ENCODE measurements at places on chromosomes 16 and 17. TPM values are rescaled to one million over a fixed set of nuclear protein-coding genes. Genes with fewer than 3 reads are reported as not detected.
A peak's percentile ranks its signal among the peaks of the same experiment; 100 is the strongest.

The EXOC3L1 gene
- polyA plus RNA-seq = not detected

DNA sequence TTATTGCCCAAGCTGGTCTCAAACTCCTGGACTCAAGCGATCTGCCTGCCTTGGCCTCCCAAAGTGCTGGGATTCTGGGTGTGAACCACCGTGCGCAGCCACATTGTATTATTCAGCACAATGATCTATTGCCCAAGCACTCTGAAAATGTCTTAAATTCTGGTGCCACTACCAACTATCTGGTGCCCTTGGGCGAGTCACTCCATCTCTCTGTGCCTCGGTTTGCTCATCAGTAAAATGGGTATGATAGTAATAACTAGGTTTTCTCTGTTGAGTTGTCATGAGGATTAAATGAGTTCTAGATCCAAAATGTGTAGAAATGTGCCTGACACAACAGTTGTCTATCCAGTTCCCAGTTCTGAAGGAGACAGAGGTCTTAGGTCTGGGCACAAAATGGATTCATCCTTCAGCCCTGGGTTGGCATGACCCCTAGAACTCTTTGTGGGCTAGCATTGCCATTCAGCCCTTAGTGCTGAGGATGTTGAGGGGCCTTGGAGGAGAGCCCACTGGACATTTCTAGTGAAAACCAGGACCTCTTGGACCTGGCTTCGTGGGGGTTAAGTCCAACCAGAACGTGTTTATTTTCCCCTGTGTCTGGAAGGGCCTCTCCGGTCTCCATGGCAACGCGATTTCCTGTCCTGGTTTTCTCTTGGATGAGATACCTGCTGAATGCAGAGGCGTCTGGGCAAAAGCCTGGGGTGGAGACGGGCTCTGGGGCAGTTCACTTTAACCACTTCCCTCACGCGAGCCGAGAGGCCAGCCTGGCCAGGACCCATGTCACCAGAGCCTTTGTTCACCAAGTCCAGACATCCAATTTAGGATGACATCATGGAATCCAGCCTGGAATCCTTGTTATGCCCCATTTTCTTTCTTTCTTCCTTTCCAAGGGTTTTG is 43.7 kb upstream of the TNRC6A start:
- no peak for DNase-seq

DNA sequence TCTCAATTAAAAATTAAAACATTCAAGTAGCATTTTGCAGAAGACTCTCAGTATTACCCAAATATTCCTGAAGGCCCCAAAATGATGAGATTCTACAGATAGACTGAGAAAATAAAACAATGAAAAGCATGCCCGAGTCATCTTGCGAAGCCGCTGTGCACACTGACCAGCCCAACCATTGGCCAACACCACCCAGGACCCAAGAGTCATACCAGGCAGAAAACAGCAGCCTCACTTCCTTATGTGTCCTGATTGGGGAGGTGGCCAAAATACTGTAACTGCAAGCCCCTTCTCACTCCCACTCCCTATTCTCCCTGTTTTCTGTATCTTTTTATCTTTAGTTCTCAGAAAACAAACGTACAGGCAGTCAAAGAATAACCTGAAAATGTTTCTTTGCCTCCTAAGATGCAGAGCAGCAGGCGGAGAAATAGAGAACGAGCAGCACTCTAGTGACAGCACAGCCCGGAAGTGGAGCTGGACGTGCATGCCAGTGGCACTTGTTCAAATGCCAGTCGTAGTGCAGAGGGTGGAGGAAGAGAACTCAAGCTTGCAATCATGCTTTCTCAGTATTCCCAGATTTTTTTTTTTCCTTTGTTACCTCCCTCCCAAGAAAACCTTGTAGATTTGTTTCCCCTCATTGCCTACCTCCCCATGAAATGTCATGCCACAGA is 182.3 kb upstream of the SOX9 start:
- no peak for DNase-seq

DNA sequence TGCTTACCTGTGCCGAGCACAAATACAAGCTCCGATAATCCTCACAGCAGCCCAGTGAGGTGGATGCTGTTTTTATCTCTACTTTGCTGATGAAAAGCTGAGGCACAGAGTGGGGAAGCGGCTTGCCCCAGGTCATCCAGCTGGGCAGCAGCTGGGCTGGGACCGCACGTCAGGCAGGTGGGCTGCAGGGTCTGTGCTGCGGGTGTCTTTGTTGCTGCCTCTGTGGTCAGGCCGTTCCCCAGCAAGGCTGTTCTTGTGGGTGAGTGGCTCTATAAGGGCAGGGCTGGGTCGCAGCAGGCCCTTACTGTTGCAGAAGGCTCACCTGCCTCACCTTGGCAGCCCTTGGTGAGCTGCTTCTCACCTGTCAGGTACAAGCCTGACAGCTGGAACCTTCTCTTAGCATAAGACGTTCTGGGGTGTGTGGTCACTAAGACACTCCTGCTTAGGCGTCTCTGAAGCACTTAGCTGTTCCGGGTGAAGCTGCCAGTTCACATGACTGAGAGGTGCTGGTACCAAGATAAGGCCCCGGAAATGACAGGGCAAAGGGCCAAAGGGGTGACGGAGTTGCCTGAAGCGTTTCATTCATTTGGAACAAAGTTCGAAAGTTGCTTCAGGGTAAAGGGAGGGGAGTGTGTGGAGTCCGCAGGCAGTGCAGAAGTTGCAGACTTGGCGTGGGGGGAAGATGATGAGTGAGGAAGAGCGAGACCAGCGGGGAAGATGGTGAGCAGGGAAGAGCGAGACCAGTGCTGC is 17.4 kb downstream of the IRF8 start:
- no peak for DNase-seq

DNA sequence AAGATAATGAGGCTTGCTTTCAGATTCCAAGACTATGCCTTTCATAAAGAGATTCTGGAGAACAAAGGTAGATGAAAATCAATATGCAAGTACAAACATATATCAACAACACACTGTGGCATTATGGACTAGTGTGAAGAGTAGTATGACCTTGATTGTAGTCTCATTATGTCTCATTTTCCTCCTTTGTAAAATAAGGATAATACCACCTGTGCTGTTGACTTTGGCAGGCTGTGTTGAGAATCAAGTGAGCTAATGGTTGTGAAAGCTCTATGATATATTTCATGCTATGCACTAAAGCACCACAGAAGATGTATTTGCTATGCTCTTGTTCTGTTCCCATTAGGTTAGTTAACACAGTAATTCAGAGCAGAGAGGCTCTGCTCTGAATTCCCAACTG is 78.5 kb upstream of the NACA2 start:
- no peak for DNase-seq

DNA sequence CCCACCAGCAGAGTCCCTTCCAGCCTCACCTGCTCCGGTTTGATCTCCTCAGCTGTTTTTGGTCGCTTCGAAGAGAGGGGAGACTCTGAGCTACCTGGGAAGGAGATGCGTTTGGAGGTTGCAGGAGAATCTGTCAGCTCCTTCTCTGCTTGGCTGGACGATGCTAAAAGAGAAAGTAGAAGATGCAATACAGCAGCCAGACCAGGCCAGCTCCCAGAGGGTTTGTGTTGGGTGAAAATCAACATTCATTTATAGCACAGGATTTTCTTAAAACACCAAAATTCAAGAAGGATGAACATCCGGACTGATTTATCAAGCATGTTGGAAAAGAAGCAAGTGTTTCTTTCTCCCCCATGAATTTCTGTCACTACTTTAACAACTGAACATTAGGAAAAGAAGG is 236.1 kb downstream of the ZFHX3 start:
- DNase-seq = no peak

GRCh38 chr17:48552466-48553189 is 7.7 kb upstream of the HOXB2 start:
- no peak for DNase-seq

DNA sequence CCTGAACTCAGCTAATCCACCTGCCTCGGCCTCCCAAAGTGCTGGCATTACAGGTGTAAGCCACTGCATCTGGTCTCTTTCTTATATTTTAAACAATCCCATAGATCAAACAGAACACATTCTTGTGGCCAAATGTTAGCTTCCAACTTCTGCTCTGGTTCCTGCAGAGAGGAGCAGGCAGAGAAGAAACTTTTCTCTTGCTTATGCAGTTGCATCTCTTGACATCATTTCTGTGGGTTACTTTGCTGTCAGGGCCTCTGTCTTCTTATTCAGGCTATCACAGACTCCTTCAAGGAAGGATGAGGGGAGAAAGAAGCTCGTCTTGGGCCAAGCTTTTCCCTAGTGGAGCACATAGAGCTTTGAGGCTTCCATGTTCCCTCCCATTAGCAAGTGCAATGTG is 7.8 kb downstream of the HSD17B2 start:
- DNase-seq = no peak

GRCh38 chr17:74951680-74952421 is 16.2 kb downstream of the OTOP3 start:
- DNase-seq = no peak

- peak; percentile 63 for DNase-seq
Measured at GRCh38 chr16:66007717-66008116, 358.8 kb upstream of the CDH5 start.

DNA sequence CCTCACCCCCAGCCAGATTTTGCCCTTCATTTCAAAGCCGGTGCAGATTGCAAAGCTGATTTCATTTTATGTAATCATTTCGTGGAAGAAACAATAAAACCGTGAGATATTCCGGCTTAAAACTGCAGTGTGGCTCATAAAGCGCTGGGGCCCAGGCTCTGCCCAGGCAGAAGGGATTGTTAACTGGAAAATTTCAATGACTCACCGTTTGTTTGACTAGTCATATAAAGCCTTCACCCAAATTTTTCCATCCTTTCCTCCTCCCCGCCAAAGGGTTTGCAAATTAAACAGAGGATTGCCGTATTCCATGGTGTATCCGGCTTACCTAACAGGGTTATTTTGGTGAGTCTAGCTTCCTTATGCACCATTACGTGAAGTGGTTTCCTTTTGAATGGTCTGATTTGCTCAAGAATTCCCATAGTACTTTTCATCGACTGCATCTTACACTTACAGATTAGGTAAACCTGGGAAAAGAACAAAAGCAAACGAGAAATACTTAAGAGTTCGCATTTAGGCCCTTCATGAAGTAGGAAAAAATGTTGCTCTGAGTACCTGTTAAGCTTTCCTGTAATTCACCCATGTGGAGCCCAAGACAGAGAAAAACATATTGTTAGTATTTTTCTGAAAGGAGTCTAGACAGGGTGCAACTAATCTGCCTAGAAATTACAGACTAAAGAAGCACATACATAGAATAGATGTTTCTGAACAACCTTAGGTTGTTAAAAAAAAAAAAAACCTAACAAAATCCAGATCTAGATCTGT is 949 bp upstream of the GSPT1 start:
- no peak for DNase-seq

- no peak for DNase-seq
Measured at GRCh38 chr17:61255647-61256046, 144.0 kb upstream of the TBX2 start.
